HEK293T (cell line): ENCODE measurements at places on chromosomes 16 and 17.
A peak's percentile ranks its signal among the peaks of the same experiment; 100 is the strongest.

DNA sequence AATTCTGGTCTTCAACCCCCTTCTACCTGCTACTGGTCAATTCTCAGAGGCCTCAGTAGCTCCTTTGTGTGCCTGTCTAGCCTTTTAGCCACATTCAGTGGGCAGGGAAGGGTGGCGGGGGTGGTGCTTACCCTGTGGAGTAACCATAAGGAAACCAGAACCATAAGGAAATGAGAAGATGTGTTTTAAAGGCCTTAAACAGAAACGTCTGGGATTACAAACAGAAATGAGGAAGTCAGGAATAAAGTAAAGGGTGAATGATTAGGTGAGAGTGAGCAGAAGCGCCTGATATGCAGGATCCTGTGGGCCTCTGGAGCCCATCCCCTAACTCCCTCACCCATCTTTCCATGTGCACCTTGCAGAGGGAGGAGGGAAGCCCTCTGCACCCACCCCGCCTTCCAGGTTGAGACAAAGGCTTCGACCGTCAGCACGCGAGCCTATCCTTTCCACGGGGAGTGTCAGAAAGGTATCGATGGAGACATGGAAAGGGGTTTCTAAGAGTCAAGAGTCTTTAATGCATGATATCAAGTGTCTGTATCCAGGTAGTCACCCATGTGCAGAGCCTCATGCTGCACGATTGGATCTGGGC lies 20.4 kb downstream of the KIAA0513 start:
- DNase-seq = no peak

DNA sequence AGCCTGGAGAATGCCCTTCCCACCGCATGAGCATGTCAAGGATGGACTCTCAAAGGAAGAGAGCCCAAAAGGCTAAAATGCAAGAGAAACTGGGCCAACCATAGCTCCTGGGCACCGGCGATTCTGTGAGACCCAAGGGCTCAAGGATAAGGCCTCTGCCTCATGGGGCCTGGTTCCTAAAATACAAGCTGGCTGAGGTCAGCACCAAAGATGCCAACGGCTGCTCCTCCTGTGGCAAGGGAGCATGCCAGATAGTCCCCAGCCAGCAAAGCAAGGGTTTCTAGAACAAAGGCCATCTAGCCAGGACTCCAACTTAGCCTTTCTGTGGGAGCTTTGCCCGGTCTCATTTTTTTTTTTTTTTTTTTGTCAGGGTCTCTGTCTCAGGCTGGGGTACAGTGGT lies 20.1 kb downstream of the GPRC5B start:
- no peak for DNase-seq

DNA sequence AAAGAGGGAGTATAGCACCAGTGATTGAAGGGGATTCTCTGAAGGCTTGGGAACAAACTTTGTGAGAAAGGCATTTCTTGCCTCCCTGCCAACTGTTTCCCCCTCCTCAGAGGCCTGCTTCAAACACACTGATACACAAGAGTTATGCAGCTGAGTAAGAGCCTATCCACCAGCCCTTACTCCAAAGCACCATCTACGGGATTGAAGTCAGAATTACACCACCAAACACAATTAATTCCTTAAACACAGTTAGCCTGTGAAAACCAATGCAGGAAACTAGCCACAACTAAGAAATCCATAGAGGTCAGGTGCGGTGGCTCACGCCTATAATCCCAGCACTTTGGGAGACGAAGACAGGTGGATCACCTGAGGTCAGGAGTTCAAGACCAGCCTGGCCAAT lies 138.3 kb downstream of the SHCBP1 start:
- peak; percentile 9 for DNase-seq

GRCh38 chr16:2833776-2834175 lies 3.7 kb downstream of the ZG16B start:
- DNase-seq = no peak

DNA sequence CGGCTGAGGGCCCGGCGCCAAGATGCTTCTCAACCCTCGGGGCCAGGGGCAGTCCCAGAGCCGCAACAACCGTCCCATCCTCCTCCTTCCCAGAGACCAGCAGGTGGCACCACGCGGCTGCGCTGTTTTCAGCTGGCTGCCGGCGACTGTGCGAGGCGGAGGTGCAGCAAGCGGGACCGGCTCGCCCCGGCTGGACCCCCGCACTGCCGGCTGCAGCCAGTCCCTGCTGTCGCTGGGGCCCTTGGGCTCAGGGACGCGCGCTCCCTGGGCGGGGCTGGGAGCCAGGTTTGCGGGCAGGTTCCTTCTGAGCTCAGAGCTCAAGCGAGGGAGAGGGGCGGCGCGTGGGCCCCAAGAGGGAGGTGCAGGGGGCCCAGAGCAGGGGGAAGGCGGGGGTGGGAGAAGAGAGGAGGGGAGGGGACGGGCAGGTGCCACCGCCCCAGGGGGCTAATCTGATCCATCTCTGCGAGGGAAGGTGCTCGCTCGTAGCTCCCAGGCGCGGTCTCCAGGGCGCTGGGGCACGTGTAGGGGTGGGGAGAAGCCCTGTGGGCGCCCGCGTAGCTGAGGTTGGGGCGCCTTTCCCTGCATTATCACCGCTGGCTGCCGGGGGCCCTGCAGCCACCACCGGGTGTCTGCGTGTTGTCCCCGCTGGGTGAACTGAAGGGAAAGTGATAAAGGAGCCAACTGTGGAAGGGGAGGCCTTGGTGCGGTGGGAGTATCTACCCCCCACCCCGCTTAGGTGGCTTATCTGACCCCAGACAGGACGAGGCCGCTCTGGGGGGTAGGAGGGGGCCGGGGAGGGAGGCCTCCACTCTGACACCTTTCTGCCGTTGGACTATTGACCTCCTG lies 24.2 kb downstream of the STAT5A start:
- peak; percentile 83 for DNase-seq

GRCh38 chr16:4659363-4660353 lies 33.7 kb upstream of the NUDT16L1 start:
- no peak for DNase-seq

DNA sequence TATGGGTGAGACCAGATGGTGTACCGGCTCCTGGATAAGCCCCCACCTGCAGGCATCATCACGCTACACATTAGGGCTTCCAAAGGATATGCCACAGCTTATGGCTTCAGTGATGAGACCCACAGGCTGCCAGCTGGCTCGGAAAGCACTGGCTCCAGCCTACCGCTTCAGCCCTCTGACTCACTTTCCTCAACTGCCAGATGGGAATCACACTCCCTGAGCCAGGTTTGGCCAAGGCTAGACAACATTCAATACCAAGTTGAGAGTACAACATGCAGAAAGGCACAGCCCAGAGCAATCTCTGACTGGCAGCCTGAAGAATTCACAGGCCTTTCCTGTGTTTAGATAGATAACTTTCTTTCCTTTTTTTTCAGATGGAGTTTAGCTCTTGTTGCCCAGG lies 10.3 kb downstream of the CENPV start:
- DNase-seq = no peak

GRCh38 chr17:1999557-2000251 lies 25.4 kb downstream of the RTN4RL1 start:
- no peak for DNase-seq

- no peak for DNase-seq
These were observed 5.0 kb downstream of the SMARCD2 start for GRCh38 chr17:63837480-63837879.

GRCh38 chr16:22625967-22626366 lies 115.3 kb downstream of the NPIPB5 start:
- DNase-seq = no peak

DNA sequence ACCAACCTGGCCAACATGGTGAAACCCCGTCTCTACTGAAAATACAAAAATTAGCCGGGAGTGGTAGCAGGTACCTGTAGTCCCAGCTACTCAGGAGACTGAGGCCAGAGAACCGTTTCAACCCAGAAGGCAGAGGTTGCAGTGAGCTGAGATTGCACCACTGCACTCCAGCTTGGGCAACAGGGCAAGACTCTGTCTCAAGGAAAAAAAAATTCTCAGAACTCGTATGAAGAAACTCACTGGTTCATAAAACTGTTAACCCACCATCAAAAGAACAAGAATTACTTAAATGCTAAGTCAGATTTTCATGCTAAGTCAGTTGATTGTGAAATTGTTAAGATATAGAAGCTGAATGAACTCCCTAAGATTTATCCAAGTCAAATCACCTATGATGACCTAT lies 31.3 kb downstream of the SLC39A11 start:
- no peak for DNase-seq

DNA sequence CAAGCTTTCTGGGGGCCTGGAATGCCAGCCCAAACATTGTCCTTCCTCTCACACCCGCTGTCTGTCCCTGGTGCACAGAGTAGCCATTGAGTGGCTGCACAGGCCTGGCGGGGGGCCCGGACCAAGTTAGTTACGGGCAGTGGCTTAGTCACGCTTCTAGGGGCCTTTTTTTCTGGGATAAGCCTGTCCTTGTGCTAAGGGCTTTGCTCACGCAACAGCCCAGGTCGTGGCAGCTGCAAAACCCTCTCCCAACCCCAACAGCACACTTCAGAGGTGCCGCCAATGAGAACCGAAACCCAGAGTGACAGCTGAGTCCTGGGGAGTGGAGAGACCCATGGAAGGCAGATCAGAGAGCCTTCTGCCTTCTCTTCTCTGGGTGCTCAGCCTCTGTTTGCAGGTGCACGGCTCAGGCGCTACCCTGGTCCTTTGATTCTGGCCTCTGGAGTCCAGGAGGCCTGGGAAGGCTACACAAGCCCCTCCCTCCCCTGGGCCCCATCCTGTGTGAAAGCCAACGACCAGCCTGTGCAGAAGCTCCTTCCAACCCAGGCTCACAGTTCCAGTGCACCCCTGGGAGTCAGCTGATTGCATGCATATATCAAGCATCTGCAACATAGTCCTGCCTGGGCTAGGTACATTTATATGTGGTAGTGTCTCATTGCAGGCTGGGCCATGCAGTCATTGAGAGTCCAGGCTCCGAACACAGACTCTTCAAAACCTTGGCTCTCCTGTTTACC lies 9.1 kb downstream of the WSCD1 start:
- no peak for DNase-seq

- DNase-seq = no peak
These were observed 31.3 kb downstream of the CD300LB start for GRCh38 chr17:74499992-74500391.

GRCh38 chr17:65855245-65855644 lies 293.8 kb upstream of the AXIN2 start:
- DNase-seq = no peak

DNA sequence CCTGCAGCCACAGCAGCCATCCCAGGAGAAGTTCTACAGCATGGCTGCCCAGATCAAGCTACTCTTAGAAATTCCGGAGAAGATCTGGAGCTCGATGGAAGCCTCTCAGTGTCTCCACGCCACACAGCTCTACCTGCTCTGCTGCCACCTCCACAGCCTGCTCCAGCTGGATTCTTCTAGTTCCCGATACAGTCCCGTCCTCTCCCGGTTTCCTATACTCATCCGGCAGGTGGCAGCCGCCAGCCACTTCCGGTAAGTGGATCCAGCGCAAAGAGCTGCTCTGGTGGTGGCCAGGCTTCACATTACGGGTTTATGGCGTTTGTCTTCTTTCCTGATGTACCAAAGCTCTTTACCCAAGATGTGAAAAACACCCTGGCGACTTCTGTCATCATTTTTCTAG lies 3.6 kb downstream of the COG1 start:
- peak; percentile 64 for DNase-seq

GRCh38 chr17:55757659-55758058 lies 6.8 kb downstream of the PCTP start:
- no peak for DNase-seq

- DNase-seq = no peak
These were observed 30.6 kb upstream of the CLEC3A start for GRCh38 chr16:77991701-77992100.

- DNase-seq = no peak
These were observed 158.6 kb upstream of the ZNF267 start for GRCh38 chr16:31714903-31715504.

GRCh38 chr16:72646615-72647014 lies 401.3 kb downstream of the ZFHX3 start:
- no peak for DNase-seq
